ENCODE measurements at places on chromosomes 2 and 18.

DNA sequence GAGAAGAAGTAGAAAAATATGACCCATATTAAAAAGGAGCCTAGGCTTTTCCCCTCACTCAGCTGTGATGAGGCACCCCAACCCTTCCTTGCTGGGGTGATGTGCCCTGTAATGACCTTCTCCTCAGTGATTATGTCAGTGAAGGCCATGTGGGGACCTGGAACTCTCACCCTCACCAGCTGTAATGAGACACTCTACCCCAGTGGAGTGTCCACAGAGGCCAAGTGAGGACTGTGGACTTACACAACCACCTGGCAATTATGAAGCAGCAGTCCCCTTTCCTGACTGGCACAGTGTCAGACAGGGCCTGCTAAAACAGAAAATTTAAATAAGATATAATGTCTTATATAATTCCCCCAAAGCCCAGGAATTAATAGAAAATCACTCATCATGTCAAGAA is 54.2 kb downstream of the SEMA4F start:
- no peak for DNase-seq

GRCh38 chr2:165634282-165634681 is 159.8 kb downstream of the GALNT3 start:
- no peak for DNase-seq

GRCh38 chr2:16012626-16013358 is 72.4 kb downstream of the MYCN start:
- no peak for DNase-seq

DNA sequence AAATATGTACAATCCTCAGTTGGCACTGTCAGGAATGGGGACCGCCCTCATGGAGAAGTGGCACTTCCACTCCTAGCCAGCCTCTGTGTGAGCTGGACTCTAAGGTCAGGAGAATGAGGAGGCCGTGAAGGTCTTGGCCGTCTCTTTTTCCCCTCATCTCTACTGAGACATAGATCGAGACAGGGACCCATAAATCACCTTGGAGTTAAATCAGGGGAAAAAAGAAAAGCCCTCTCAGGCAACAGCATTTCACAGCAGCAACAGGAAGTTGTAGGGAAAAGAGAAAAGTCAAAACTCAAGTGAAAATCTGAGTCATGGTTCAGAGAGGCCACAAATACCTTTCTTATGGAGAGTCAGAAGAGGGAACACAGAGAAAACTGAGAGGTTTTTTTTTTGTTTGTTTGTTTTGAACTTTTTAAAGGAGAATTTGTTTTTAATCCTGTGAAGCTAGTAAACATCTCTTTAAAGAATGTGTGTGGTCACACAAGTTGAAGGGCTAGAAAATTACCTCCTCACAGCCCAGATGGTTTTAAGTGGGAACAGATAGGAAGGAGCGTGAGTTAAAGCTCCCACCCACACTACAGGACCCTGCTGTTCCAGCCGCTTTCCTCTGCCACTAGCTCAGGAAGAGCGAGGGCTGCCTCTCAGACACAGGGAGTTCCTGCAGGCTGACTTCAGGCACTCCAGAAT is 30.6 kb upstream of the CYP1B1 start:
- no peak for DNase-seq

GRCh38 chr2:19911808-19912509 is 10.2 kb upstream of the TTC32 start:
- DNase-seq: no peak

Data from CD4-positive, alpha-beta T cell (primary cell).